CD8-positive, alpha-beta memory T cell (primary cell): ENCODE measurements at places on chromosomes 13 and 19. TPM values are rescaled to one million over a fixed set of nuclear protein-coding genes. Genes with fewer than 3 reads are reported as not detected.

FXYD7 gene
- polyA plus RNA-seq: 12.9 TPM

TRPM4 gene
- polyA plus RNA-seq: not detected

- DNase-seq: no peak
Measured at GRCh38 chr13:36148446-36148845, 17.3 kb upstream of the DCLK1 start.

- no peak for DNase-seq
Measured at GRCh38 chr19:11949201-11949600, 15.6 kb upstream of the ZNF763 start.

- DNase-seq: no peak
Measured at GRCh38 chr13:82248762-82249161, 1633.5 kb downstream of the SLITRK1 start.

GRCh38 chr13:100637380-100637779, 37.2 kb downstream of the TMTC4 start:
- no peak for DNase-seq
